ENCODE measurements at places on chromosomes 16 and 17. TPM values are rescaled to one million over a fixed set of nuclear protein-coding genes. Genes with fewer than 3 reads are reported as not detected.

Gene IL17C
- not detected for total RNA-seq

Gene FDXR
- 70.7 TPM for total RNA-seq

Gene FAM234A
- 46.5 TPM for total RNA-seq

Gene NLGN2
- total RNA-seq = 7.8 TPM

Gene SRL
- not detected for total RNA-seq

Gene CCDC144A
- 0.71 TPM for total RNA-seq

Gene CCL11
- total RNA-seq = not detected

GRCh38 chr17:73029991-73030390, 62.5 kb downstream of the SLC39A11 start:
- no peak for DNase-seq

GRCh38 chr16:57081744-57082143, 10.6 kb upstream of the CPNE2 start:
- no peak for DNase-seq

- peak; percentile 23 for DNase-seq
These were observed 14.4 kb upstream of the KCNJ18 start for GRCh38 chr17:21677911-21678310.

DNA sequence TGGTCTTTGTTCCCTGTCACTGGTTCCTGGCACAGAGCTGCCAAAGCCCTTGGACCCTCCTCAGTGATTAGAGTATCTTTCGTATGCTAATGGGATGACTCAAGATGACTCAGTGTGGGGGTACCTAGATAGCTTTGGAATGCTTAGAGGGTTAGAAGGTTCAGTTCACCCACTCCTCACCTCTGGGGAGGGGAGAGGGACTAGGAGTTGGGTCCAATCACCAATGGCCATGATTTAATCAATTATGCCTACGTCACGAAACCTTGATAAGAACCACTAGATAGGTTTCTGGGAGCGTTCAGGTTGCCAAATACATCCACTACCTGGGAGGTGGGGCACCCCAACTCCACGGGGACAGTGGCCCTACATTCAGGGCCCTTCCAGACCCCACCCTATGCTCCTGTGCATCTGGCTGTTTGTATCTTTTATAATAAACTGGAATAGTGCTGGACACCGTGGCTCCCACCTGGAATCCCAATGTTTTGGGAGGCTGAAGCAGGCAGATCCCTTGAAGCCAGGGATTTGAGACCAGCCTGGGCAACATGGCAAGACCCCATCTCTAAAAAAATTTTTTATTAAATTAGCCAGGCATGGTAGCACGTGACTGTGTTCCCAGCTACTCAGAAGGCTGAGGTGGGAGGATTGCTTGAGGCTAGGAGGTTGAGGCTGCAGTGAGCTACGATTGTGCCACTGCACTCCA, 29.2 kb upstream of the LITAF start:
- no peak for DNase-seq

DNA sequence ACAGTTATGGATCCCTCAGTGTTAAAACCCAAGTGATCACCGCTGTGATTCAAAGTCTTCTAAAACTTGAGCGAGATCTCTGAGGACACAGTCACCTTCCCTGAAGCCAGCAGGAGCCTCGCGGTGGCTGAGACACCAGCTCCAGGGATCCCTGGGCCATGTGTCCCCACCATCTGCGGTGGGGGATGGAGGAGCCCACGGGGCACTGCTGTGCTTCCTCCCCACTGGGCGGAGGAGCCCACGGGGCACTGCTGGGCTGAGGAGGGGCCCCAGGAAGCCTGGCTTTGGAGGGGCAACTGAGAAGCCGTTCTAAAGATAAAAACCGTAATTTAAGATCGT, 65.7 kb upstream of the METRNL start:
- DNase-seq = no peak

- no peak for DNase-seq
These were observed 203.5 kb upstream of the N4BP1 start for GRCh38 chr16:48813485-48813884.

DNA sequence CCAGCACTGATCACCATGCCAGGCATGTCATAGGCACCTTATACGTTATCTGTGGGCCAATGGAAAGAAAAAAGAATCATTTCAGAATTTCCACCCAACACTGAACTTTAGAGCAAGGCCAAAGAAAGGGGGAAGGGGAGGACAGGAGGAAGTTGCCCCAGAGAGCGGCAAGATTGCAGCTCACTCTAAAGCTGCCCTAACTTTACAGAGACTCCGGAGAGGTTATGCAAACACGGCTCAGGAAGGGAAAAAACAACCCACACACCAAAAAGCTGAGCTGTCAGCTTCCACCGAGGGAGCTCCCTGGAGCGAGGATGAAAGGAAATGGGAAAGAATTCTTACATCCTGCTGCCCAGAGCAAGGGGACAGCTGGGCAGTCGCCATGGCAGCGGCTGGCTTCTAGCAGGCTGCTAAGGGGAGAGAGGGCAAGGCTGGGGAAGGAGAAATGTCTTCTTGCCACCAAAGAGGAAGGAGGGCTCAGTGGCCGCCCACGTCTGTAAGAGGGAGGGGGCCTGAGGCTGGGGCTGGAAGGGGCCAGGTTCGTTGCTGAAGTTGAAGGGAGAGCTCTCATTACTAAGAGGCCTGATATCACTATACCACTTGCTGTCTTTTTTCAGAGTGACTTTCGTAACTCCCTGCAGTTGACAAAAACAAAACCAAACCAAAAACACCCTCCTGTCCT, 18.2 kb downstream of the COTL1 start:
- DNase-seq = no peak

- DNase-seq = no peak
These were observed 135.2 kb upstream of the GSE1 start for GRCh38 chr16:85477801-85478363.

- DNase-seq = peak; percentile 75
These were observed 191.8 kb downstream of the PRKCA start for GRCh38 chr17:66494023-66494803.

DNA sequence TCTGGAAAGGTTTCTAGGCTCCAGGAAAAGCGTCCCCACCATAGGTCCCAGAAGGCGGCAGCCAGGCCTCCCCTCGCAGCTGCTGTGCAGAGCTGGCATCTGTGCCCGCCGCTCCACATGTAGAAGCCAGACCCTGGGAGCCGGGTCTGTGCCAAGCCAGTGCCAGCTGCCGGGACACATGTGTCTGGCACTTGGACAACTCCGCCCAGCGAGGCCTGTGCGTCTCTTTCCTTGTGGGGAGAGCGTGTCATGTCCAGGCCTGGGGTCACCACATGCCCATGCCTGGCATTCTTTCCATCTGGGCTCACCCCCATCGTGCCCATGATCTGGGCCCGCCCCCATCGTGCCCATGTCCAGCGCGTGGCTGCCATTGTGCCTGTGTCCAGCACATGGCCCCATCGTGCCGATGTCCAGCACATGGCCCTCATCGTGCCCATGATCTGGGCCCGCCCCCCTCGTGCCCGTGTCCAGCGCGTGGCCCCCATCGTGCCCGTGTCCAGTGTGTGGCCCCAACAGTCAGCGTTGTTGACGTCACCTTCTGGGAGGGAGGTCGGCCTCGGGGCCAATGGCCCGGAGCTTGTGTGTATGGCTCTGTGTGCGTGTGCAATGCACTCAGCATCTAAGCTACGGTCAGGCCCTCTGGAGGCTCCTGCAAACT, 13.3 kb upstream of the ACSF3 start:
- DNase-seq = no peak

- no peak for DNase-seq
These were observed 138.0 kb upstream of the SDK2 start for GRCh38 chr17:73782231-73782630.

DNA sequence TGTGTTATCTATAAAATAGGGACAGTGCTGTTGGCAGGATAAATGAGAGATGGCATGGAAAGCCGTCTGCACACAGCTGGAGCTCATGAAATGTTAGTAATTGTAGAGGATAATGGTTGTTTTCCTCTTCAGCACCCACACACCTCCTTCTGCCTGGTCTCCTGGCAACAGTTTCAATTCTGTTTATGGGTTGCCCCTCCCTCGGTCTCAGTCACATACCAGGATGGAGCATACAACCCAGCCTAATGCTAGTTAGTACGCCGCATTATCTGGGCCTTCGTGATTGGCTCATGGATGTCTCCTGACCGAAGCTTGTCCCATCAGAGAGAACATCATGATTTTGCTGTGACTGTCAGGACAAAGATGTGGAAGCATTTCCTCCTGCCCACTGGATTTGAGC, 126.2 kb upstream of the WSCD1 start:
- no peak for DNase-seq

GRCh38 chr17:63170795-63171194, 204.8 kb downstream of the TANC2 start:
- no peak for DNase-seq

DNA sequence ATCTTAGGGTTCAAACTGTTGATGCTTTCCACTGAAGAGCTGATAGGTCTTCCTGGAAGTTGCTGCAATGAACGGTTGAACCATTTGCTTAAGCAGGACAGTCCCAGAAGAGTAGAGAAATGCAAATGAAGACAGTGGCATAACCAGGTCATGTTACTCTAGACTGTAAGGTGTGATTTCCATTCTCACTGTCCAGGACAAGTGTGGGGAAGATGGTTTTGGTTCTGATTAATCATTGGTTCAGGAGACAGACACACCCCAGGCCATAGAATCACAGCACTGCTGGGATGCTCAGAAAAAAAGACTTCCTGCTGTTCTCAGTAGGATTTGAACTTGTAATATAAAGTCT, 34.8 kb upstream of the XYLT2 start:
- DNase-seq = no peak

GRCh38 chr17:37506678-37507077, 17.0 kb downstream of the DUSP14 start:
- peak; percentile 51 for DNase-seq

DNA sequence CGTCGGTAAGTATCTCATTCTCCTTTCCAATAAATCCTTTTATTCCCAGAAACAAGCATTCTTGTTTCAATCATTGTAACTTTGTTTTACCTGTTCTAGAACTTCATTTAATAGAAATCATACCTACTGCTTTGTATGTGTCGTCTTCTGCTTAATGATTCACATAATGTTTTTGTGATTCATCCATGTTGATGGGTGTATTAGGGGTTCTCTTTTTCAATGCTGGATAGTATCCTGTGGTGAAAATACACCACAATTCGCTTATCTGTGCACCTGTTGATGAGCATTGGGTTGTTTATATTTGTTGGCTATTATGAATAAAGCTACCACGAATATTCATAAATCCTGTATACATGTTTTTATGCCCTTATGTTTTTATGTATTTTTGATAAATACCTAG, 703.2 kb downstream of the MAF start:
- DNase-seq = no peak

- no peak for DNase-seq
These were observed 772 bp downstream of the NTN1 start for GRCh38 chr17:9021992-9022572.

DNA sequence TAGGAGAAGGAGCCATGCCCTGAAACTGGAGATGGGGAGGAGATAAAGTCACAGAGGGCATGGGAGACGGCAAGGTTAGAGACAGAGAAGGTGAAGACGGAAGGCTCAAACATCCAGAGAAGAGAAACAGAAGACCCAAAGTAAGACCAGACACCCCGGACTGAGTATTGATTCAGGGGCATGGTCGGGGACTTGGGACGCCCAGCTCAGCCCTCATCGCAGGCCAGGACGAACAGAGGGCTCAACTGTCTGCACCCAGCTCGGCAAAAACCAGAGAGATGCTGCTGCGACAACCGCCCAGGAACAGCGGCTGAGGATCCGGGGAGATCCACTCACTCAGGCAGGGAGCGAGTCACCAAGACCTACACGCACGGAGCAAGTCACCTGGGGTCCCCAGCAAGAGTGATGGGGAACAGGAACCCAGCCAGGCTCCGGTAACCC, 999 bp downstream of the XYLT1 start:
- no peak for DNase-seq

GRCh38 chr17:77462090-77462489, 321.3 kb downstream of the SEC14L1 start:
- DNase-seq = no peak

GRCh38 chr17:72971226-72971880, 121.1 kb downstream of the SLC39A11 start:
- DNase-seq = no peak

DNA sequence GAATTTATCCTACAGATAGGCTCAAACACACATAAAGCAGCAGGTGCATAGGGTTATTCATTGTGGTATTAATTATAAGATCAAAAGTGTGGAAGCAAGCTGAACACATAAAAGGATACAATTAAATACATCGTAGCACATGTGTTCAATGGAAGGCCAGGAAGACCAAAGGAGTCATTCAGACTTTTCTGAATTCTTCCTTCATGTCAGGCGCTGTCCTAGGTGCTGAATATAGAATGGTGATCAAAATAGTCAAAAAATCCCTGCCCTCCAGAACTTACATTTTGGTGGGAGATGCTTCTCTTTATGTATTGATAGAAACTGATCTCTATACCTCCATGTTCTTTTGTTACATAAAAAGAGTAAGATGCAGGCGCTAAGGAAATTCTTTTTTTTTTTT, 439.0 kb upstream of the ASIC2 start:
- DNase-seq = peak; percentile 35

DNA sequence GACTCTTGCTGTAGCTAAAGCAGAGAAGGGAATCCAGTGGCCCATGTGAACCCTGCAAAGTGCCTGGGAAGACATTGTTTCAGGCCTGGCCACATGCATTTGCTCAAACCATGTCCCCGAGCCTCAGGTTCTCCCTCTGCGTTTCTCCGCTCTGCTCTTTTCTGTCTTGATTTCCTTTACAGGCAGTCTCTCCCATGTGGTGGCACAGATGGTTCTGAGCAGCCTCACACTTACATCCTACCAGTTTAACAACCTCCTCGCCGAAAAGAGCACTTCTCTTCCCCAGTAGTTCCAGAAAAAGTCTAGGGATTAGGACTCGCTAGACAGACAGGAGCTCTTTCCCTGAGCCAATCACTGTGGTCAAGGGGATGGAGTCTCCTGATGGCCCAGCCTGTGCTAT, 28.3 kb upstream of the MYH10 start:
- no peak for DNase-seq
